Progenitor cell of endocrine pancreas (in vitro differentiated cells): ENCODE measurements at places on chromosomes 4 and X. TPM values are rescaled to one million over a fixed set of nuclear protein-coding genes. Genes with fewer than 3 reads are reported as not detected.

CD40LG gene
- not detected in 2 replicates for total RNA-seq

- H3K27ac ChIP-seq = no peak overlapping the region
- H3K4me1 ChIP-seq = no peaks in the 10 kb centered on the region
- no peak for DNase-seq
- H3K36me3 ChIP-seq = peaks cover 13% of the 10 kb centered on the region
Observed at GRCh38 chr4:151628001-151628608, 132.7 kb downstream of the GATB start.

- peaks cover 3% of the 10 kb centered on the region for H3K4me1 ChIP-seq
- DNase-seq = no peak
- no peaks in the 10 kb centered on the region for H3K27me3 ChIP-seq
- H3K27ac ChIP-seq = no peak overlapping the region
- no peak overlapping the region for H3K4me3 ChIP-seq
- H3K36me3 ChIP-seq = no peaks in the 10 kb centered on the region
Observed at GRCh38 chr4:100869276-100869675, 351.5 kb upstream of the EMCN start.

- H3K4me1 ChIP-seq = peaks cover 9% of the 10 kb centered on the region
- no peaks in the 10 kb centered on the region for H3K27me3 ChIP-seq
- no peak for DNase-seq
- H3K4me3 ChIP-seq = no peak overlapping the region
Observed at GRCh38 chr4:107691378-107691777, 28.7 kb downstream of the PAPSS1 start.

DNA sequence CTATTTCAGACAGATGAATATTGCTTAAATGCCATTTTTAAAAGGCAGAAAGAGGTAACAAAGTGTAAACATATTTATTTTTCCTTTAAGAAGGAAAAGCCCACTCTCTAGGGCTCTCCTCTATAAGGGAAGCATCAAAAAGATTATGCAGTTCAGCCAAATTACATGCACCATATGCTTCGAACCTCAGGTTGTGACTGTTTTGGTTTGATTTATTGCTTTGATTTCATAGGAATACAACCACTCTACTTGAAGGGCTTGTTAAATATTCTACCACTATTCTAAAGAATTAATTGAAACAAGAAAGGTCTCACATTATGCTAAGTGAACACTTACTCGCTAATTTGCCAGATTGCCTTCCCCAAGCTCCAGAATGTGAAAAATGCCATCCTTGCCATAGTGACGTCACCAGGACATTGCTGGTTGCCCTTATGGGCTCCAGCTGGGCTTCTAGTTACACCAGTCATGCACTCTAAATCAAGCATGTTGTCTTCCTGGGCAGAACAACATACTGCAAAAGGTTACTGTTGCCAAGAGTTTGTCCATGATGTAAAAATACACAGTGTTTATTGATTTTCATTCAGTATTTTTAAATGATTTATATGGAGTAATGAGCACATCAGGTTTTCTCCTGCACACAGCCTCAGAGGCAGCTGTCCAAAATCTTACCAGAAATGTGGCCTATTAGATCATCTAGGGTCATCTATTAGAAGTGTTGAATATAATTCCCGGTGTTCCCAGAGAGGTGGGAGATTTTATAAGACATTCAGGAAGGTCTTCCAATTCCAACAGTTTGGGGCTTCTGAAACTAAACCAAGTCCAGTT, 164.4 kb upstream of the RAPGEF2 start:
- no peak overlapping the region for H3K4me3 ChIP-seq
- H3K4me1 ChIP-seq = no peaks in the 10 kb centered on the region
- H3K36me3 ChIP-seq = no peaks in the 10 kb centered on the region
- no peak overlapping the region for H3K27ac ChIP-seq

DCAF12L2 gene
- total RNA-seq = 1.1 and 1.3 TPM in 2 replicates

- no peak overlapping the region for H3K27ac ChIP-seq
- peaks cover 8% of the 10 kb centered on the region for H3K4me1 ChIP-seq
- DNase-seq = no peak
- no peak overlapping the region for H3K4me3 ChIP-seq
- H3K36me3 ChIP-seq = no peaks in the 10 kb centered on the region
Observed at GRCh38 chrX:31423609-31424189, 351.9 kb upstream of the FTHL17 start.

CLCN4 gene
- 14.1 and 15.2 TPM in 2 replicates for total RNA-seq

DNA sequence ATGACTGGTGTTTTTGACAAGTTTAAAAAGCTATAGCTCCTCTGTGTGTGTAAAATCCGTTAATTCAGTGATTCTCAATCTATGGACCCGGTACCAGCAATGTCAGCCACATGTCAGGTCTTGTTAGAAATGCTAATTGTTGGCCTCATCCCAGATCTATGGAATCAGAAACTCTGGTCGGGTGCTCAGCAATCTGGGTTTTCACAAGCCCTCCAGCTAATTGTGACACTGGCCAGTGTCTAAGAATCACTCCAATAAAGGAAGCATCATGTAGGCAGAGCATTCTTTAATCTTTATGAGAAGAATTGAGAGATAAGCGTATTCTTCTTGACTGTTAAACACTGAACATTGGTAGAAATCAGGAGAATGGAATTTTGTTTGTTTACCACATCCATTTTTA, 1498.2 kb upstream of the TENM3 start:
- no peaks in the 10 kb centered on the region for H3K4me1 ChIP-seq
- H3K27ac ChIP-seq = no peak overlapping the region
- no peaks in the 10 kb centered on the region for H3K36me3 ChIP-seq
- no peak overlapping the region for H3K4me3 ChIP-seq

EMCN gene
- not detected in 2 replicates for total RNA-seq

- H3K4me3 ChIP-seq = no peak overlapping the region
- H3K36me3 ChIP-seq = peaks cover 6% of the 10 kb centered on the region
- peaks cover 24% of the 10 kb centered on the region for H3K4me1 ChIP-seq
- no peak for DNase-seq
Observed at GRCh38 chr4:184444215-184444952, 30.0 kb downstream of the IRF2 start.

GRCh38 chr4:7335344-7336066, 99.2 kb downstream of the PSAPL1 start:
- H3K4me3 ChIP-seq = no peak overlapping the region
- DNase-seq = peak; percentile 57
- H3K4me1 ChIP-seq = no peaks in the 10 kb centered on the region

GRCh38 chr4:183035726-183036415, 63.2 kb upstream of the WWC2 start:
- no peak overlapping the region for H3K4me3 ChIP-seq
- H3K4me1 ChIP-seq = peaks cover 1% of the 10 kb centered on the region
- no peak overlapping the region for H3K27ac ChIP-seq

DNA sequence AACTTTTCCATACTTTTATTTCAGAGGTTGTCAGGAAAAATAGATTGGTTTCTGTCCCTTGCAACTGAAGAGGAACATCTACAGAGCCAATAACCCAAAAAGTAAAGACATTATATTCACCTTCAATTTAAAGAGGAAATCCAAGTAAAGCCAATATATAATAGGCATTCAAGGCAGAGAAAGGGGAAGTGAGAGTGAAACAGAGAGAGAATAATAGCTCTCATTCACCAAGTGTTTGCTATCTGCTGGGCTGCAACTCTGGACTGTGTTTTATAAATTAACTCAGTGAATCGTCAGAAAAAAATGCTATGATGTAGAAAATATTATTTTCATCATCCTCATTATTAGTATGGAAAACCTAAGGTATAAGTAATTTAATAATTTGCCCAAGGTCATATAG, 448.5 kb downstream of the TRAM1L1 start:
- H3K4me1 ChIP-seq = no peaks in the 10 kb centered on the region
- no peak for DNase-seq
- no peak overlapping the region for H3K4me3 ChIP-seq
- H3K36me3 ChIP-seq = no peaks in the 10 kb centered on the region

GRCh38 chr4:84258905-84259830, 239.9 kb downstream of the NKX6-1 start:
- peaks cover 5% of the 10 kb centered on the region for H3K4me1 ChIP-seq
- no peak overlapping the region for H3K27ac ChIP-seq
- no peak overlapping the region for H3K4me3 ChIP-seq
- no peak for DNase-seq
- H3K36me3 ChIP-seq = peaks cover 10% of the 10 kb centered on the region

DNA sequence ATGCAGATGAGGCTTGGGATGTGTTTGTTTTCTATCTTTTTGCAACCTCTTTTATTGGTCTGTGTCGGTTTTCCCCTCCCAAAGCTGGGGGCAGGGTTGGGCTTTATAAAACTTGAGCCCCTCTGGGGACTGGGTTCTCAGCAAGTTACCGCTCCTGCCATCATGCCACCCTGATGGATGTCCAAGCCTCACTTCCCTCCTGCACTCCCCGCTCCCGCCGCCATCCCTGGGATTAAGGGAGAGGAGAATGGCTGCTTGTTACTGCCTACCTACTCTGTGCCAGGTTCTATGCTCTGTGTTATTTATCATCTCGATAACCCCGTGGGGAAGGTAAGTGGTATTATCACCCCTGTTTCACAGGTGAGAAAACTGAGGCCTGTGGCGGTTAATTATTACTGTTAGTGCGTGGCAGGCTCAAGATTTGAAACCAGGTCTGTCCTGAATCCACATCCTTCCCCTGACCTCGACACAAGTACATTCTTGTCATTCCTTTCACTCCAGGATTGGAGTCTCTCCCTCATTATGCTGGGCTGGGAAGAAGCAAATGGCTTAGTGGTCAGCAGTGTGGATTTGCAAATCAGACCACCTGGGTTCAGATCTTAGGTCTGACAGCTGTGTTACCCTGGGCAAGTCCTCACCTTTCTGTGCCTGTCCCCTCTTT, 4.5 kb downstream of the UBA1 start:
- H3K27me3 ChIP-seq = no peaks in the 10 kb centered on the region
- peak overlapping the region; percentile 36 for H3K4me3 ChIP-seq
- H3K36me3 ChIP-seq = peaks cover 43% of the 10 kb centered on the region

DNA sequence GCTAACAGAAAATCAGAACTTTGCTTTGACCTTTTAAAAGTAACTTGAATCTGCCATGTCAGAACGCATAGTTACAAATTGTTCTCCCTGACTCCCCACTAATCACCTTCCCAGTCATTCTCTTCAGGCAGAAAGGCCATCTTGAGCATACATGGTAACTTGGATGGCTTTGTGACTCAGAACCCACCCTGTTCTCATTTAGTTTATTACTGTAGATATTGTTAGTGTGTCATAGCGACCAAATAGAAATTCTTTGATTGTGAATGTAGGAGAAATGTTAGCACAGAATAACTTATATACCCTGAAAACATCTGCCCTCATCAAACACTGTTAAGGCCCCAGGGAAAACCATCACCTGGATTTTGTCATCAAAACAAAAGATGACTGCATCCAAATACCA, 382.0 kb downstream of the MAGEB5 start:
- no peak for DNase-seq
- no peaks in the 10 kb centered on the region for H3K4me1 ChIP-seq
- H3K4me3 ChIP-seq = no peak overlapping the region
- H3K36me3 ChIP-seq = no peaks in the 10 kb centered on the region
- no peak overlapping the region for H3K27ac ChIP-seq
- H3K27me3 ChIP-seq = no peaks in the 10 kb centered on the region

- peak overlapping the region; percentile 98 for H3K4me3 ChIP-seq
- DNase-seq = no peak
- no peaks in the 10 kb centered on the region for H3K27me3 ChIP-seq
- peak overlapping the region; percentile 98 for H3K27ac ChIP-seq
- peaks cover 5% of the 10 kb centered on the region for H3K36me3 ChIP-seq
Observed at GRCh38 chr4:107721436-107722100, 1.5 kb upstream of the PAPSS1 start.

SUV39H1 gene
- 7.4 and 8.2 TPM in 2 replicates for total RNA-seq

- H3K27me3 ChIP-seq = no peaks in the 10 kb centered on the region
- peaks cover 4% of the 10 kb centered on the region for H3K36me3 ChIP-seq
- H3K4me3 ChIP-seq = no peak overlapping the region
- H3K4me1 ChIP-seq = peaks cover 5% of the 10 kb centered on the region
- no peak overlapping the region for H3K27ac ChIP-seq
Observed at GRCh38 chrX:73577361-73577760, 14.4 kb downstream of the CHIC1 start.

DNA sequence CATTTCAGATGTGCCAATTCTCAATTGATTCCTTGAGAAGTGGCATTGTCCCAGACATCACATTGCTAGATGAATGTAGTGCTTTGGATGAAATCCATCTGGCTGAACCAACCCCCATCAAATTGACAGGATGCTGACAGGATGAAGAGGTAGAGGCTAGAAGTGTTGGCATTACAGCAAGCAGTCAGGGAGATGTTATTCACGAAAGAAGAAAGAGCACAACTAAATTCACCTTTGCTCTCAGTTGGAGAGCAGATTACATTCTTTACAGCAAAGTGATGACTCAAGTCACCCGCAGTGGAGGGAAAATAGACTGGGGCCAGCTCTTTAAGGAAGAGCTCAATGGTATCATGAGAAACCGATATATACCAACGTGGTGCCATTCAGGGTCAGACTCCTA, 259.6 kb downstream of the C4orf33 start:
- peaks cover 2% of the 10 kb centered on the region for H3K27me3 ChIP-seq
- no peak for DNase-seq
- no peak overlapping the region for H3K27ac ChIP-seq
- no peaks in the 10 kb centered on the region for H3K4me1 ChIP-seq

DNA sequence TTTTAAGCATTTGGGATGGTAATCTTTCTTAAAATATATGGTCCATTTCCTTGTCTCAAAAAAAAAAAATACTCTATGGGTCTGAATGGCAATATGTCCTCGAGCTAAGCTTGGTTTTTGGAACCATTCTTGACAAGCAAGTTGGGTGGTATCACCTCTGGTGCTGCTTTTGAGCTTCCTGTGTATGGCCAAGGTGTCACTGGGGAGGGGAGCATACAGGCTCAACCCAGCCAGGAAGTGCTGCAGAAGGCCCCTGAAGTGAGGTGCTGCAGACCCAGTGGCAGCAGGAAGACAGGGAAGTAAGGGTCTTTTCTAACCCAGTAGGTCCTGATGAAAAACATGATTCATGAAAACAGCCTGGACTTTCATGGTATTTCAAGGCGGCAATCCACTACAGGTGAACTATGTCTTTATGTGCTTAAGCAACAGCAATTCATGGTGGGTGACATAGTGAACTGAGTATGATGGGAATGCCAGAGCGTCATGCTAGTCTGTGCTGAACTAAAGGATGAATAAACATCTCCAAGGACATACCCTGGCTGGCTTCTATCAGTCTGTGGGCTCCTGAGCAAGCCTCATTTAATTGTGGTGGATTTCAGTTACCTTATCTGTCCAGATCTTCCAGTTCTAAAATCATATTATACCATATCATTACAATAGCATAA, 15.1 kb downstream of the TRAPPC2 start:
- no peak overlapping the region for H3K27ac ChIP-seq
- no peak for DNase-seq
- H3K27me3 ChIP-seq = no peaks in the 10 kb centered on the region
- H3K36me3 ChIP-seq = peaks cover 21% of the 10 kb centered on the region
- peaks cover 8% of the 10 kb centered on the region for H3K4me1 ChIP-seq

DNA sequence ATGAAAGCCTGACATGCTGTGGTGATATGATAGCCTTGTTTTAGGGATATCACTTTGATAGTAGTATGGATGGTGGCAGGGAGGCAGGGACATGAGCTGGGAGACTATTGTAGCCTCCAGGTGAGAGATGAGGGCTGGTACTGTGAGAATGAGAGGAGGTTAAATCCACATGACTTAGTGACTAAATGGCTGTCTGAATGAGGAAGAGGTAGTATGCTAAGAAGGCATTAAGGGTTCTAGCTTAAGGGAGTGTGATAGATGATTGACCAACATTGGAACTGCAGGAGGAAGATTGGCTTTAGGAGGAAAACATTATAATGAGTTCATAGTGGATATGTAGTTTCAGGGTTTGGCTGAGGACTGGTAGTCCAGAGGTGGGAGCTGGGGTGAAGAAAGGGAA, 195.0 kb upstream of the ANK2 start:
- H3K36me3 ChIP-seq = no peaks in the 10 kb centered on the region
- no peaks in the 10 kb centered on the region for H3K27me3 ChIP-seq
- H3K4me3 ChIP-seq = no peak overlapping the region
